ENCODE measurements at places on chromosomes 1 and 21.

- no peak for DNase-seq
Measured at GRCh38 chr1:94142583-94142982, 21.6 kb upstream of the ABCA4 start.

DNA sequence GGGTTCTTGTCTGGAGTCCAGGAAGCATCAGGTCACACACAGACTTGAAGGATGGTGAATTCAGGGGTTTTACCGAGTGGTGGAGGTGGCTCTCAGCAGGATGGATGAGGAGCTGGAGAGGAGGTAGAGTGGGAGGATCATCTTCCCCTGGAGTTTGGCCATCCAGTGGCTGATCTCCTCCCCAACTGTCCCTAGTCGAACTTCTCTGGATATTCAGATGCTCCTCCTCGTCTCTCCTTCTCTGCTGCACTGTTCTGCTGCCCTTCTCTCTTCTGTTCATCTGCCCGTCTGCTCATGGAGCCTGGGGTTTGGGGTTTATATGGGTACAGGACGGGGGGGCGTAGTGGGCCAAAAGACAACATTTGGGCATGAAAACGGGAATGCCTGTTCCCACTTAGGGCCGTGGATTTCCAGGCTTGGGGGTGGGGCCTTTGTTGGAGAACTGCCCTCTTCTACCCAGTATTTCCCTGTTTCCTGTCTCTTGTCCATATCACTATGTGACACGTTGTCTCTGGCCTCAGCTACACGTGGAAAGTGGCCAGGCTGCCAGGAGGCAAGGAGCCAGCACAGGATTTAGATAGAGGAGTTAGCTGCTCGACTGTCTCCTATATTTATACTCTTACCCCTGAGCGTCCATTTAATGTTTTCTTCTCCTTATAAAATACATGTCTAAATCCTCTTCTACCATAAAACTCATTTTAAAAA lies 76.7 kb downstream of the SIPA1L2 start:
- DNase-seq = peak; percentile 25

- no peak for DNase-seq
Measured at GRCh38 chr1:9315411-9316079, 22.9 kb downstream of the SPSB1 start.

DNA sequence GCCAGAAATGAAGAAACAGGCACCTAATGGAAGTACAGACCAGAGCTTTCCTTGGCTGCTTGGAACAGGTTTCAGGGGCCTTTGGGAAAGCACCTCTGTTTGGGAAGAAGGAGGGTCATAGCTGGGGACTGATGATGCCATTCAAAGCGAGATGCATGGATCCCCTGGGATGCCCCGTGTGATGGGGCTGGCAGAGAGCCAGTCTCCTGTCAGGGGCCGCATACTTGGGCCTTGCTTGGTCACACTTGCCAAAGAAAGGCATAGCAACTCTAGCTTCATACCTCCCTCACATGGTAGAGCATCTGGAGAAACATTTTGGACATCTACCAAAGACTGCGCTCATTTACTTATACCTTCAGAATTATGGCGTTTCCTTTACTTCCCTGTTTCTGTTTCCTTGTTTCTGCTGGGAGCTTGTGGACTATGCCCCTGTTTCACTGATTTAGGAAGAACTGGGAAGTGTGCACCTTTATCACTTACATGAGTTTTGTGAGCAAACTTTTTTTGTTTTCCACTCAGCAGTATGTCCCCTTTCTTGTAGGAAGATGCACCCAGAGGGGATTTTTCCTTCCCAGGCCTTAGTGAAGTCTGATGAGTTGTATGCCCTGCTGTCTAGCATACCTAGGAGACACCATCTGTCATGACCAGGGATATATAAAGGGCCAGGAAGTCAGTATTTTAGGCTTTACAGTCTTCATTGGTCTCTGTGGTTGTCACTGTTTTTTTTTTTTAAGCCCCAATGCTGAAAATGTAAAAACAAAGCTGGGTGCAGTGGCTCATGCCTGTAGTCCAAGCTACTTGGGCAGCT lies 19.8 kb upstream of the ST3GAL3 start:
- no peak for DNase-seq

DNA sequence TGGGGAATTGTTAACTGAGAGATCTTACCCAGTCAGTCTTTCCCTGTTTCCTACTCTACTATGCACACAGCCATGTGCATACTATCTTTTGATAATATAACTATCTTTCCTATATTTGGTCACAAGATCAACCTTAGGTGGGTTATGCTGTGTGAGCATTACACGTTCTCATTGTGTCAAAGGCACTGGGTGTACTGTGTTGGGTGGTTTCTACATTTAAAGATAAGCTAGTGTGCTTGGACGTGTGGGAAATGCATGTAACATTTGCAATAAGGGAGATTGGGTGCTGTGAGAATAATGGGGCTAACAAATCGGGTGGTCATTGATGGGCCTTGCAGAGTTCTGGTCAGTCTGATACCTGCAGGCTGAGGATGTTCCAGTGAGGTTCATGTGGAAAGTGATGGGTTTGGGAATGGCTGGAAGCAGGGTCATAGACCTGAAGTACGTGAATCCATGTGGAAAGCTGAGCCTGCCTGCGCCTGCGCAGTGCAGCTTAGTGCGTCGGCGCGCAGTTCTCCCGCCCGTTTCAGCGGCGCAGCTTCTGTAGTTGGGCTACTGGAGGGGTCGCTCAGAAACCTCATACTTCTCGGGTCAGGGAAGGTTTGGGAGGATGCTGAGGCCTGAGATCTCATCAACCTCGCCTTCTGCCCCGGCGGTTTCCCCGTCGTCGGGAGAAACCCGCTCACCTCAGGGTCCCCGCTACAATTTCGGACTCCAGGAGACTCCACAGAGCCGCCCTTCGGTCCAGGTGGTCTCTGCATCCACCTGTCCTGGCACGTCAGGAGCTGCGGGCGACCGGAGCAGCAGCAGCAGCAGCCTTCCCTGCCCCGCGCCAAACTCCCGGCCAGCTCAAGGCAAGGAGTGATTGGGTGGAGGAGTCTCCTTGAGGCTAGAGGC lies at the start of gene MSH4:
MSH4 (plus strand) TSS at position 507 of the 897 bp plus-strand sequence; CDS start at position 611, 104 bp downstream.
- DNase-seq = no peak

DNA sequence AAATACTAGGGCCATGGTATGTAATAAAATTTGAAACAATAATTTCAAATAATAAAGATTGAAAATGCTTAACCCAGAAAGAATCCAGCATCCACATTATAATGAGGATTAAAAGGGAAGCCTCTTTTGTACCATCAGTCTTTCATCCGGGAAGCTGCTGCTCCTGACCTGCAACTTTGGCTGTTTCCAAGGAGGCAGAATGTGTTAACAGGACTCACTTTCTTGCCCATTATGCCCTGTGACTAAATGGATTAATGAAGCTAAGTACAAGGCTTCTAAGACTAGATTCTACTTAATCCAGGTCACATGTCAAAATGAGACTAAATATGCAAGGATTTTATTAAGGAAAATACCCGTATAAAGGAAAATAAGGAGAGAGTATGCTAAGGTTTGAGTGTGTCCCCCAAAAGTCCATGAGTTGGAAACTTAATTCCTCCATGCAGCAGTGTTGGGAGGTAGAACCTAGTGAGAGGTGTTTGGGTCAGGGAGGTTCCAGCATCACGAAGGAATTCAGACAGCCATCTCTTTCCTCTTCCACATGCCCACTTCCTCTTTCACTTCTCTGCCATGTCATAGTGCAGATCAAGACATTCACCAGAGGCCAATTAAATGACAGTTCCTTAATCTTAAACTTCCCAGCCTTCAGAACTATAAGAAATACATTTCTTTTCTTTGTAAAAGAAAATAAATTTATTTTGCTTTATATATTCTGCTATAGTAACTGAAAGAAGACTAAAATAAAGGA lies 27.7 kb downstream of the FMO2 start:
- DNase-seq = no peak

DNA sequence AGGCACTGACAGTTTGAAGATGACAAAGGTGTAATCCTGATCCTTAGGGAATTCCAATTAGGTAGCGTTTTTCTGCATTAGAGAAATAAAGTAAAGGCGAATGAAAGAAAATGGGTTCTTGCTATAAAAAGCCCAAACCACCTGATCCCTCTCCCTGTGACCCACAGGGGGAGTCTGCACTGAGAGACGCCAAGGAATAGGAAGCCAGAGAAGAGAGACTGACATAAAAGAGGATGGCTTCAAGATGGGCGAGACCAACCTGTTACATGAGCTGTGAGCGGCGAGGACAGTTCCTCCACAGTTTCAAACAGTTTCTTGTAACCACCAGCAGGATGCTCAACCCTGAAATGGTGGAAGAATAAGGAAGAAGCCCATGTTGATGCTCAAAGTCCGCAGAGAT lies 1.4 kb downstream of the RPE65 start:
- no peak for DNase-seq

DNA sequence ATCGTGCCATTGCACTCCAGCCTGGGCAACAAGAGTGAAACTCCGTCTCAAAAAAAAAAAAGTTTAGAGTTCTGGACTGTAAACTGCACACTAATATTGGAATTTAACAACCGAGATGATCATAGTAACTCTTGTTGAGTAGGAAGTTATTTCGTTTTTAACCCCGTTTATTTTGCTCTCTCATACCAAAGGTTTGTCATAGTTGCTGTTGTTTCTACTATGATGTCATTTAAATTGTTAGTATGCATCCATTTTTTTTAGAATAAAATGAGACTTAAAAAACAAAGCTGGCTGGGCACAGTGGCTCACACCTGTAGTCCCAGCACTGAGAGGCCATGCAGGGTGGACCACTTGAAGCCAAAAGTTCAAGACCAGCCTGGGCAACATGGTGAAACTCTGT lies 49.3 kb downstream of the DOP1B start:
- no peak for DNase-seq

DNA sequence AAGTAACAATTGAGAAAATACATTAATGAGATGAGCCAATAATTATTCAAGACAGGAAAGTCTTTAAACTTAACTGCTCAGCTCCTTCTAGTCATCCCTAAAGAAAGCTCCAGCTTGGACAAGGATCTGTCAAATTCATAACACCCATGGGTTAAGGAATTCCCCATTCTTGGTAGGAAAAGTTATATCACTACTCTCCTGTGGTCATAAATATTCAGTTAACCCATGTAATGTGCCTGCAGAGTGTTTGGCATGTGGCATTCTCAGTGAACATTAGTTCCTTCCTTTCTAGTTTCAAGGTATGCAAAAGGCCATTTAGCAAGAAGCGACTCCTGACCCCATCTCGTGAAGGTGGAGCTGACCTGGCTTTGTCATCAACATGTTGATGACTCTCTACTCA lies 76.7 kb upstream of the VCAM1 start:
- DNase-seq = no peak

GRCh38 chr1:227917081-227917950 lies 30.4 kb downstream of the WNT9A start:
- no peak for DNase-seq

DNA sequence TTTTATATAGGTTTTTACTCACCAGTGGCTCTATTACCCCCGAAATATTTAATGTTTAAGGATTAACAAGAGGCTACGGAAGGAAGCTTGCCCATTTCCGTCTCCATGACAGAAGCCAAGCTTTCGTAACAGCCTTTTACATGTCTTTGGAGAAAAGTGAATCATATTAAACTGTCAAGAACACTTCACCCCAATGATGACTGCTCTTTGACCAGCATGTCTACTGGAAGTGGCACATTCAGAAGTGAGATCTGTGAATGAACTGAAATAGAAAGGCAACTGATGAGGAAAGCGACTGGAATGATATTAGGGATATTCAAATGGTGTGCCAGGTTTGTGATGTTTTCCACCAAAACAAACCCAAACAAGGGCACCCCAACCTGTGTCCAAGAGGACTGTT lies 8.5 kb upstream of the PRDM15 start:
- DNase-seq = no peak

DNA sequence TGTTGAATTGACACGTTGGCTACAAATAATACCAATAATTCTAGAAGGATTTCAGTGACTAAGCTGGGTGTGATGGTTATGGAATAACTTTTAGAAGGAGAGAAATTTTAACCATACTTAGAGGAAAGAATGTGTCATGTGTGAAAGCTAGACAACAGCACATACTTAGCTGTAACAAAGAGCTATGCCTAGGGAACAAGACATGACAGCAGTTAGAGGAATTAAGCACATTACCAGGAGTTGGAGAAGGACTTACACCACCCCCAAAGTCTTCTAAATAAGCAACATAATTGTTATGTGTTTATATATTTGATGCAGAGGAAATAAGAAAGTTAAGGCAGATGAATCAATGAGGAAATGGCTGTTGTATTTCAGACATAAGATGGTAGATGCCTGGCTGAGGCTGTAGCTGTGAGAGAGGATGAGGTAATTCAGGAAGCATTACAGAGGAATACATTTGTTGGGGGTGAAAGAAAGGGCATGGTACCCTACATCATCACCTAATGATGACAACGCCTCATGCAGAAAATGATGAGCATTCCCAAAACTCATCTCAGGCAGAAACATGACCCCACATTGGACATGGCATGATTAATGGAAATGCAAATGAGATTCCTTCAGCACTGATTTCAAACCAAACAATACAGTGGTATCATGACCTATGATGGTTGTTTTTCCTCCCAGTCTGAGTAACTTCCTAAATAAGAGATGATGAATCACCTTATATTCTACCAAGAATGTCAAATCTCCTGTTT lies 211.5 kb downstream of the LHX8 start:
- DNase-seq = no peak

DNA sequence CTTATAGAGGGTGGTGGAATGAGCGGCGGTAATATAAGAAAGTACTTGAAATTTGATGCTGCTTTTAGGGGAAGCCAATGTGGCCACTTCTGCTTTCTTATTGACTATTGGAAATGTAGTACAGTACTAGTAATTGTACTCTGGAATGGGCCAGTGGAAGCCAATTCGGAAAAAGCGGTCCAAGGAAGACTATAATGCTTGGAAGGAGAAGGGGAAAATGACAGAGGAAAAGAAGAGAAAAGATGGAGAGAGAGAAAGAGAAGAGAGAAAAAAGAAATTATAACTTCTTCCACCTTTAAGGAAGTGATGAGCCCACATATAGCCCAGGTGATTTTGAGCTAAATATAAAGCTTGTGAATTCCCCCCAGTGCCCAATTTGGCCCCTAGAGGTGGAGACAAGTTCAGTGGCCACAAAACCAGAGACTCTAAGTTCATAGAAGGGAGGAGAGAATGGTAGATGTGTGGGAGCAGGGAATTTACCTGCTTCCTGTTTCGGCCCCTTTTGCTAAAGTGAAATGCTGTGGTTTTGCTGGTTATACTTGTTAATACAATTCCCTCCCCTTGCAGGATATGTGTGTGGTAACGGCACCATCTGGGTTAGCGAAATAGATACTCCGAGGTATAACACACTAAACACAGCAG lies 35.7 kb upstream of the DUSP10 start:
- no peak for DNase-seq

- no peak for DNase-seq
Measured at GRCh38 chr1:48414264-48414663, 57.7 kb downstream of the SPATA6 start.

GRCh38 chr1:14148526-14148925 lies 448.5 kb downstream of the PRDM2 start:
- DNase-seq = no peak

GRCh38 chr1:30907481-30908315 lies 860 bp downstream of the SDC3 start:
- no peak for DNase-seq

- no peak for DNase-seq
Measured at GRCh38 chr1:155012026-155012546, 9.5 kb downstream of the ZBTB7B start.

- DNase-seq = no peak
Measured at GRCh38 chr1:167630568-167631385, 745 bp downstream of the RCSD1 start.
